ENCODE measurements at places on chromosomes 12 and 14.

DNA sequence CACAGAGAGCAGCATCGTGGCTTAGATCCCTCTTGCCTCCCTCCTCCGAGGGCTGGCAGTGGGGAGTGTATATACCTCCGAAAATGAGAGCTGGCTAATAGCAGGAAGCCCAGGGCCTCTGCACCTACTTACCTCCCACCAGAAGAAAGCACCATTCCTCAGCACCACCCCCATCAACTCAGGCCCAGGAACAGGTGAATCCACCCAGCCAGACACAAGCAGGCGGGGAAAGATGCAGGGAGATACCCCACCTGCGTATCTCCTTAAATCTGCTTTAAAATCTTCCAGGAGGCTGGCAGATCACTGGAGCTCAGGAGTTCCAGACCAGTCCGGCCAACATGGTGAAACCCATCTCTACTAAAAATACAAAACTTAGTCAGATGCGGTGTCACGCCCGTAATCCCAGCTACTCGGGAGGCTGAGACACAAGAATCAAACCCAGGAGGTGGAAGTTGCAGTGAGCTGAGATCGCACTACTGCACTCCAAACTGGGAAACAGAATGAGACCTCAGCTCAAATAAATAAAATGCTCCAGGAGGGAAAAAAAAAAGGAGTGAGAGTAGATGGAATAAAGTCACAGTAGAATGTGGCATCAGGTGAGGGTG lies 93.5 kb downstream of the SINHCAF start:
- no peak for DNase-seq

- peak; percentile 66 for DNase-seq
These were observed 118.2 kb downstream of the AACS start for GRCh38 chr12:125183187-125184067.

DNA sequence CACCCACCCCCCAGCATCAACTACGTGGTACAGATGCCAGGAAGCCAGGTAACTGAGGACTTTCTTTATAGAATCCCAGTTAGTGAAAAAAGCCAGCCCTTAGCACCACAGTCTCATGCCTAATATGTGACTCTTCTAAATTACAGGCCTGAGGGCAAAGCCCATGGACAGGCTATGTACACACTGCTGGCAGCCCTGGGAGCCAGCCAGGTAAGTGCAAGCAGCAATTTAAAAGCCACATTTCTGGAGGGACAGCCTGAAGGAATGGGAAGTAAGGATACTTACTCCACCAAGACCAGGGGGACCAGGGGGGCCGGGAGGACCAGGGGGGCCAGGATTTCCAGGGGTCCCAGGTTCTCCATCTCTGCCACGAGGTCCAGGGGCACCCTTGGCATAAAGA lies 7.0 kb downstream of the COL2A1 start:
- no peak for DNase-seq

DNA sequence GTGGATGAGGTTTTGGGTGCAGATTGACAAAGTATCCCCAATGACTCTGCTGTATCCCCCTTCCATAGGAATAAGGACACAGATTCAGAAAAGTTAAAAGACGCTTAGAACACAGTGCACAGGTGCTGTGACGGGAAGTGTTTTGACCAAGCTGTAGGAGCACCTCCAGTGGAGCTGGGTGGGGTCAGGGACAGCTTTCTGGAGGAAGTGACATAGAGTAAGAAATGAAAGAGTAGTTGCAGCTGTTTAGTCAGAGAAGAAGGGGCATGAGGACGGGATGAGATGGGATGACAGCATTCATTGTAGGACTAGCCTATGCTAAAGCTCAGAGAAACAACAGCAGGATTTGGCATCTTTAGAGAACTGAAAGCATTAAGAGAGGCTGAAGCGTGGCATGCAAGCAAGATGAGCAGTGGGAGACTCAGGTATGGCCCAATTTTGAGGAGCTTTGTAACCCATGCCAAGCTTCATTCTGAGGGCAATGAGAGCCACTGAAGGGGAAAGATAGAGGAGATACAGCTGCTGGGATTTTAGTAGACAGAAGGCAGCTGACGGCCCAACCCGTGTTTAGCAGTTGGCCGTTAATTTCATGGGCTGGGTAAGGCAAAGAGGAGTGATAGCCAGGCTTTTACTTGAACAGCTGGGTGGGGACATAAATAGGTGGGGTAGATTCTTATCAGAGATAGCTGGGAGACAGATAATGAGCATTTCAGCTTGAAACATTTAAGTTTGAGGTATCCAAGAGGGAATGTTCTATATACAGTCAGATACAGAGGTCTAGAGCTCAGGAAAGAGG lies 131.8 kb upstream of the KRAS start:
- DNase-seq = no peak

DNA sequence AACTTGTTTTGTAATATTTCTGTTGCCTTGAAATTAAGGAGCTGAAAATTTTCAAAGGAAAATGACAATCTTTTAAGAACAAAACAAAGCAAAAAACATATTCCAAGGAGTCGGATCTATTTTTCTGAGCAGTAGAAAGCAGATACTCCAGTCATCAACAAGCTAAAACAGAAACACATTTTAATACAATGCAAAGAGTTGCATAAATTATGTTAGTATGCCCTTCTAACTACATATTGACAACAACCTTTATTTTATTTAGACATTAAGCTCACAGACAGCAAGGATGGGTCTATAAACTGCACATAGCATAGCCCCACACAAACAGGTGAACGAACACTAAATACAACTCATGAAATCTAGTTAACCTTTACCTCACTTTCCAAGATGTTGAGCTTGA lies 106.0 kb downstream of the PPP1R12A start:
- no peak for DNase-seq

GRCh38 chr12:12995088-12995487 lies 5.0 kb downstream of the HEBP1 start:
- no peak for DNase-seq

DNA sequence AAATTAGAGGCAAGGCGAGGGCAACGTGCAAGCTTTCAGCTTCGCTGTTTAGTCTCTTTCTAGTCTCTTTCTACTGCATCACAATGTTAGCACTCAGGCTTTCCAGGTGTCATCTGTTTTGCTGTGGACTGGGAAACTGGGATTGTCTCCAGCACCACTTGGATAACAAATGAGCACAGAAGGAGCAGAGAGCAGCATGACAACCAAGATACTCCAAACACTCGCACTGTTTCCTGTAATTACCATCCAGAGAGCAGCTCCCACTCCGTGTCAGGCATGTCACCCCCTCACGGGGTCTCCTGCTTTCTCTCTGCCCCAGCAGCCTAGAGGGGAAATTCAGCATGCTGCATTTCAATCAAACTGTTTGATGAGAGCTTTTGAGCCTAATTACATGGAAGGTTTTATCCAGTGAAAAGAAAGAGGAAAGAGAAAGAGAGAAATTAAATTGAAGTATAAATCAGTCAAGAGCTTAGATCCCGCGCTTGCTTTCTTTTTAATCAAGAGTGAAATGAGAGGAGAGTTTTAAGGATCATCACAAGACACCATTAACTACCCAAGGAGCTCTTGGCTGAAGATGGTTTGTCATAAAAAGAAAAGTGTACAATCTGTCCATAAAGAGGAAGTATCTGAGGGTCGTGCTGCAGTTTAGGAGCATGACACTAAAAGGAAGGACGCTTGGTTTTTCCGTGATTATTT lies 917.7 kb downstream of the DIO2 start:
- no peak for DNase-seq

DNA sequence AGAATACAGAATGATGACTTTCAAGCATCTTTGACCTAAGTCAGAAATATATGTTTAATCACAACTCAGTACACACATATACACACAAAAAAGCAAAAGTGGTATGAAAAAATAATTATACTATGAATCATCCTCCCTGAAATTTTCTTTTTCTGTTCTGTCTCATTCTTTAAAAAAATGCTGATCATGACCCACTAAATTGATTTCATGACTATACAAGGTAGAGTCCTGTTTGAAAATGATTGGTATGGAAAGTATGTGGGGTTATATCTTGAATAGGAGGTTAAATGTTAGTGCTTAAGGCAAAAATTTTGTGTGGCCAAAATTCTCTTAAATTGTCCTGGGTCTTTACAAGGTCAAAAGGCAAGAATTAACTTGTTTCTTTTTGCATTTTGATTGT lies 80.4 kb downstream of the SUDS3 start:
- no peak for DNase-seq

- DNase-seq = peak; percentile 42
These were observed 108.9 kb upstream of the PLEKHG7 start for GRCh38 chr12:92593734-92594402.

- DNase-seq = no peak
These were observed 200.1 kb upstream of the MGAT4C start for GRCh38 chr12:86456241-86456640.

DNA sequence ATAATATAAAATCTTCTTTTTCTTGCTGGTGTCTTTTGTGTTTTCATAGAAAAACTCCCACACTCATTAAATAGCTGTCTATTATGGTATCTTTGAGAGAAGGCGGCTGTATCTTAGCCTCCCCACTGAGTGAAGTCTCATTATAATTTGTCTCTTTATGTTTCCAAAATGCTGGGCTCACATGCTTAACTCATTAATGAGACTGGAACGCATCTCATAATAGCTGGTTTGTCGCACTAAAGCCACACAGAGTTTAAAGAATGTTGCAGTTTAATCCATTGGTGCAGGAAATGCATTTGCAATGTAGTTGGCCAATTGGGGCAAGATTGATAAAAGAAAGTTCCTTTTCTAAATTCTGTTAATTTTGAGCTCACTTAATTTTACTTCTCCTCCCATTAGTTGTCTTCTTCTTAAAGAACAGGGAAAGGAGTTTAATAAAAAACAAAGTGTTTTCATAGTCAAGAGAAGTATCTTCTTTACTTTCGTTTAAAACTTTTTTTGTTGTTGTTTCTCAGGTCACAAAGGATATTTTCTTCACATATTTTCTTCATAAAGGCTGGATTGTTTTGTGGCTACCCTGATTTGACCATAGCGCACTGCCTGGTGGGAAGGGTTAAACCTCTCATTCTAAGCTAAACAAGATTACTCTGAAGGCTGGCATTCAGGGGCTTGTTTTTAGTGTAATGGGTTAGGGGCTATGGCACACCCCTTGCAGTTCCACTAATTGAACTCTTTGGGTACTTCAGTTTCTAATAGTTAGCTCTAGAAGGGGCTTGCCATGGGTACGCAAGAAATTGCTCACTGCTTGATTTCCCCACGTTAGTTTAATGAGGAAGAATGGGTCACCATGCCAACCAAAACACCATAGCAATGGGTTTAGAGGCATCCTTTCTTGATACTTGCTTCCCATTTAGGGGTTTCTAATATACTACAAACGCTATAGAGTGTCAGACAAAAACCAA lies 197.0 kb downstream of the TMTC2 start:
- no peak for DNase-seq

GRCh38 chr14:99150236-99150635 lies 121.8 kb downstream of the BCL11B start:
- DNase-seq = no peak

GRCh38 chr14:54475187-54475899 lies 13.4 kb downstream of the GMFB start:
- no peak for DNase-seq

DNA sequence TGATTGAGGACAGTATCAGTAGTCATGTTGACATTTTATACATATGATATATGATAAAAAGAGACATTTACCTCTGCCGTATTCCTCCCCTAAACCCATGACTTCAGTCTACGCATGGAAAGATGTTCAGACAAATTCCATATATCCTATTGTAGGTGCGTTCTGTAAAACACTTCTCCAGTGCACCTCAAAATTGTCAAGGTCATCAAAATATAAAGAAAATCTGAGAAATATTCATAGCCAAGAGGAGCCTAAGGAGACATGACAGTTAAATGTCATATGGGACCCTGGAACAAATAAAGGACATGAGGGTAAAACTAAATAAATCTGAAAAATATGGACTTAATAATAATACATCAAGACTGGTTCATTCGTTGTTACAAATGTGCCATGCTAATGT lies 71.5 kb downstream of the CCER1 start:
- no peak for DNase-seq

DNA sequence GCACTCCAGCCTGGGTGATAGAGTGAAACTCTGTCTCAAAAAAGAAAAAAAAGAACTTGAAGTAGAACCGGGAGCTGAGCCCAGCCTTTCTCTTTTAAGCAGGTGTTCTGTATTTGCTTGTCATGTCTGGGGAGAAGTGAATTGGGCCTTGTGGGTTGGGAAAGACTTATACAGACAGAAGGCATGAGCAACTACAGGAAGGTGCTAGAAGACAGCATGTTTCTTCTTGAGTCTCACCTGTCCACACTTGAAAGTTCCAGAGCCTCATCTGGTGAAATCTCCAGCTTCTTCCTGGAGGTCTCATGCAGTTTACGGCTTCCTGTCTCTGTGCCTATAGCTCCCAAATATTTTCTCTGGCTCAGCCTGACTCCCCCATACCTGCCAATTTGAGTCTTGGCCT lies 2.5 kb downstream of the PGAM5 start:
- DNase-seq = no peak

- DNase-seq = no peak
These were observed 128.8 kb downstream of the CCDC60 start for GRCh38 chr12:119463211-119463926.

GRCh38 chr12:93029091-93029490 lies 100.0 kb upstream of the EEA1 start:
- no peak for DNase-seq

DNA sequence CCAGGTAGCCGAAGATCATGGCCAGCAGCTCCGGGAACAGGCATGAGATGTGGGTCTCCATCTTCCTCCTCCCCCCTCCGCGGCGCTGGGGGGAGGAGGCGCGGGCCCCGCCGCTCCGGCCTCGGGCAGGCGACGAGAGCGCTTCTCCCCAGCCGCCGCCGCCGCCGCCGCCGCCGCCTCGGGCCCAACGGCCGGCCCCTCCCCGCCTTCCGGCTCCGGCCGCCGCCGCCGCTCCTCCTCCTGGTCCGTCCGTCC lies 448 bp downstream of the FBXL14 start:
- no peak for DNase-seq

- no peak for DNase-seq
These were observed 7.6 kb downstream of the VASH1 start for GRCh38 chr14:76768671-76769500.
